Aorta (tissue), 5 donors: ENCODE measurements at places on chromosomes 12 and 14.

GRCh38 chr12:104275689-104276088 is 27.9 kb upstream of the EID3 start:
- DNase-seq = no peak
- H3K36me3 ChIP-seq = no peaks in the 10 kb centered on the region
- no peak overlapping the region for H3K4me3 ChIP-seq

DNA sequence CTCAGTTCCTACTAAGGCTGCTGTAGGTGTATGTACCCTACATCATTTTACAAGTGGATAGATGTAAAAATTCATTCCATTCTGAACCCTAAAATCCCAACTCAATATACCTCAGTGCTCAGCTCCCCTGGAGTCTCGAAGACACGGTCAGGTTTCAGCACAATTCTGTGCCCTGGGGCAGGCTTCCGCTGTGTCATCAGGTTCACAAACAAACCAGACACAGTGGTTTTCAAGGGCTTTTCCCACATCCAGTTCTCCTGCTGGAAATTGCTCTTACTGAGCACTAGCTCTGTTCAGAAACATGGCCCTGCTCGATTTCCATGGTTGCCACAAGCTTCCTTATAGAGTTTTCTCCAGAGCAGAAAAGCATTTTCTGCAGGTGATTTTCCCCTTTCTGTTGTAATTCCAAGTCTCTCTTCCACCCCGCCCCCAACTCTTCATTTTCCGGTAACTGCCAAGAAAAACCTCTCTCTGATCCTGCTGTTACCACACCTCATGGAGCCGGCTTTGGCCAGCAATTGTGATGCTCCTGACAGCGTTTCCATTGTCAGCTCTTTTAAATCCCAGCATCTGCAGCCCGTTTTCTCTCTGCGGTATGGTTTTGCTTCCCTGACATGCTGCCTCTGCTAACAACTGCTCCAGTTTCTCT is 483.0 kb upstream of the CCDC196 start:
- no peak for DNase-seq
- H3K4me1 ChIP-seq = no peaks in the 10 kb centered on the region
- H3K4me3 ChIP-seq = no peak overlapping the region

DNA sequence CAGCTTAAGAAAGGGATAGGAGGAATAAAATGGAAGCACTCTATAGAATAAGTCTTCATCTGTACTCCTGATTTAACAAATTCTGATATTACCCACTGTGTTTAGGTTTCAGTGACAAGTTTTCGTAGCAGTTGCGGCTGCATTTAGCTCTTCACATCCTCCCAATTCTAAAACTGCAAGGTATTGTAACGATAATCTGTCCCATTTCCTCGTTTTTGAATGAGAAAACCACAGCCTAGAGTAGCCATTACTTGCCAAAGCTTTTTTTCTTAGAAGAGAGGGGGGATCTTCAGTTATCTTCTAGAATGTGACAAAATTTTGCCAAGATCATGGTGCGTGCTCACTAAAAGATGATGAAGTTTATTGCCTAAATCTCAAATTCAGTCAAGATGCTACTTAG is 155.8 kb downstream of the PDE3A start:
- H3K36me3 ChIP-seq = no peaks in the 10 kb centered on the region
- H3K4me3 ChIP-seq = no peak overlapping the region
- no peak overlapping the region for H3K27ac ChIP-seq
- DNase-seq = no peak

- no peaks in the 10 kb centered on the region for H3K36me3 ChIP-seq
- H3K27me3 ChIP-seq = no peaks in the 10 kb centered on the region
- H3K27ac ChIP-seq = no peak overlapping the region
- no peak overlapping the region for H3K4me3 ChIP-seq
- no peak for DNase-seq
Measured at GRCh38 chr12:77033658-77034536, 31.5 kb downstream of the E2F7 start.

- H3K27ac ChIP-seq = no peak overlapping the region
- H3K4me3 ChIP-seq = no peak overlapping the region
- no peaks in the 10 kb centered on the region for H3K27me3 ChIP-seq
- H3K4me1 ChIP-seq = no peaks in the 10 kb centered on the region
- H3K36me3 ChIP-seq = no peaks in the 10 kb centered on the region
Measured at GRCh38 chr12:104709692-104710435, 248.2 kb downstream of the SLC41A2 start.

DNA sequence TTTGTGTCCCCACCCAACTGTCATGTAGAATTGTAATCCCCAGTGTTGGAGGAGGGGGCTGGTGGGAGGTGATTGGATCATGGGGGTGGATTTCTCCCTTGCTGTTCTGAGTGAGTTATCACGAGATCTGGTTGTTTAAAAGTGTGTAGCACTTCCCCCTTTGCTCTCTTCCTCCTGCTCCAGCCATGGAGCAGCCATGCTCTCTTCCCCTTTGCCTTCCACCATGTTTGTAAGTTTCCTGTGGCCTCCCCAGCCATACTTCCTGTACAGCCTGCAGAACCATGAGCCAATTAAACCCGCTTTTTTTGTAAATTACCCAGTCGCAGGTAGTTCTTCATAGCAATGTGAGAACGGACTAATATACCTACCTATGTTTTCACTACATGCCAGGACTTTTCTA is 2.6 kb upstream of the POC1B start:
- H3K36me3 ChIP-seq = no peaks in the 10 kb centered on the region
- no peaks in the 10 kb centered on the region for H3K27me3 ChIP-seq
- no peak for DNase-seq

GRCh38 chr12:3931776-3932175 is 58.6 kb upstream of the PARP11 start:
- H3K27me3 ChIP-seq = no peaks in the 10 kb centered on the region
- DNase-seq = no peak
- no peaks in the 10 kb centered on the region for H3K36me3 ChIP-seq
- no peak overlapping the region for H3K4me3 ChIP-seq
- no peak overlapping the region for H3K27ac ChIP-seq

GRCh38 chr12:104582739-104583138 is 126.0 kb downstream of the CHST11 start:
- no peaks in the 10 kb centered on the region for H3K27me3 ChIP-seq
- DNase-seq = no peak
- no peak overlapping the region for H3K4me3 ChIP-seq
- no peaks in the 10 kb centered on the region for H3K36me3 ChIP-seq
- no peak overlapping the region for H3K27ac ChIP-seq

GRCh38 chr14:80350707-80351106 is 139.4 kb upstream of the DIO2 start:
- no peaks in the 10 kb centered on the region for H3K27me3 ChIP-seq
- no peak for DNase-seq
- H3K4me1 ChIP-seq = no peaks in the 10 kb centered on the region
- H3K4me3 ChIP-seq = no peak overlapping the region
- no peak overlapping the region for H3K27ac ChIP-seq
- no peaks in the 10 kb centered on the region for H3K36me3 ChIP-seq

- H3K36me3 ChIP-seq = no peaks in the 10 kb centered on the region
- no peak overlapping the region for H3K27ac ChIP-seq
- peak overlapping the region; percentile 10 for H3K4me3 ChIP-seq
- no peak for DNase-seq
Measured at GRCh38 chr12:79409562-79409961, 281.2 kb downstream of the PAWR start.

GRCh38 chr14:94571395-94571794 is 9.8 kb upstream of the SERPINA5 start:
- no peak overlapping the region for H3K4me3 ChIP-seq
- DNase-seq = no peak
- no peaks in the 10 kb centered on the region for H3K36me3 ChIP-seq
- no peaks in the 10 kb centered on the region for H3K27me3 ChIP-seq
- H3K4me1 ChIP-seq = no peaks in the 10 kb centered on the region

DNA sequence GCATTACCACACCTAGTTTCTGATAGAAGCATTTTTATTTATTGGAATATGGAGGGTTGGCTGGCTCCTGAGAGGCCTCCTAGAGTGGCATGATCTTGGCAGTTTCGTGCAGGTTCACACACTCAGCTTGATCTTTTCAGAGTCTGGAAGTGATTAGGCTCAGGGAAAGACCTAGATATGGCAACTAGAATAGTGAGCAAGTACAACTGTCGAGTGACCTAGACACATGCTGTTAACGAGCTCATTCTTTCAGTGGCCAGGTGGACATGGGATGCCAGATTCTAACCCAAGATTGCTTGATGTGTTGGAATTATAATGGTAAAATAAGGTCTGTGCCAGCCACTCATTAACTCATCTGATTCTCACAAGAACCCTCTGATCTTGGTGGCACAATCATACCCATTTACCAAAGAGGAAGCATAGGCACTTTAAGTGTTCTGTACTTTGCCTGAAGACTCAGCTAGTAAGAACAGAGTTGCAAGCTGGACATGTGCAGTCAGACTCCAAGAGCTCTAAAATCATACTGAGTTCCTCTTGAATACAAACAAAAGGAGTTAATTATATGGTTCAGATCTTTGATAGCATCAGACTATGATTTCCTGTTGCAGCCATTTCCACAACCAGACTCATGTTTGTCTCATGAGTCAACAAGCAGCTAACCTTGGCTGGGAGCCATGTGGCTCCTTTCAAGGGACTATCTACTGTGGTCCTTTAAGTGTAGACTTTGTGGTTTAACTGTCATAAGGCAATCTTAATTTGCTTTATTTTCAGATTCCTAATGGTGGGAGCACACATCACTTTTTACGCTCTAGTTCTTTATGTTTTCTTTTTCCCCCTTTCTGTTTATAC is 144.2 kb downstream of the PLEKHA5 start:
- no peaks in the 10 kb centered on the region for H3K27me3 ChIP-seq
- DNase-seq = peak; percentile 86
- H3K36me3 ChIP-seq = no peaks in the 10 kb centered on the region
- no peak overlapping the region for H3K27ac ChIP-seq
- no peak overlapping the region for H3K4me3 ChIP-seq

DNA sequence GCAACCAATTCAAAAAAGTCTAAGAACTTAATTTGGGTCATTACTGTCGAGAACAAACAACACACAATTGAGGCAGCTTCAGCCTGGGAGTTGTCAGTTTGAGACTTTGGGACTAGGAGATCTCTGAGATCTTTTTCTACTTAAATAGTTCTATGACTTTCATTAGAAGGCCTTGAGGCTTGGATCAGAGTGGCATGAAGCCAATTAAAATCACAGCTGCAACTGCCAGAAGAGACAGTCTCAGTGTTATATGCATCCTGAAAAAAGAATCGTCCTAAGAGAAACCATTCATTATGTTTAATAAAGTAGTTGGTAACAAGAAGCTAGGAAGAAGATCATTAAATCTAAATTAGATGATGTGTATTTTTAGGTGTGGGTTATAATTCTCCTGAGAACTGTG is 170.8 kb upstream of the RASSF8 start:
- H3K36me3 ChIP-seq = no peaks in the 10 kb centered on the region
- H3K4me3 ChIP-seq = no peak overlapping the region
- no peaks in the 10 kb centered on the region for H3K27me3 ChIP-seq

DNA sequence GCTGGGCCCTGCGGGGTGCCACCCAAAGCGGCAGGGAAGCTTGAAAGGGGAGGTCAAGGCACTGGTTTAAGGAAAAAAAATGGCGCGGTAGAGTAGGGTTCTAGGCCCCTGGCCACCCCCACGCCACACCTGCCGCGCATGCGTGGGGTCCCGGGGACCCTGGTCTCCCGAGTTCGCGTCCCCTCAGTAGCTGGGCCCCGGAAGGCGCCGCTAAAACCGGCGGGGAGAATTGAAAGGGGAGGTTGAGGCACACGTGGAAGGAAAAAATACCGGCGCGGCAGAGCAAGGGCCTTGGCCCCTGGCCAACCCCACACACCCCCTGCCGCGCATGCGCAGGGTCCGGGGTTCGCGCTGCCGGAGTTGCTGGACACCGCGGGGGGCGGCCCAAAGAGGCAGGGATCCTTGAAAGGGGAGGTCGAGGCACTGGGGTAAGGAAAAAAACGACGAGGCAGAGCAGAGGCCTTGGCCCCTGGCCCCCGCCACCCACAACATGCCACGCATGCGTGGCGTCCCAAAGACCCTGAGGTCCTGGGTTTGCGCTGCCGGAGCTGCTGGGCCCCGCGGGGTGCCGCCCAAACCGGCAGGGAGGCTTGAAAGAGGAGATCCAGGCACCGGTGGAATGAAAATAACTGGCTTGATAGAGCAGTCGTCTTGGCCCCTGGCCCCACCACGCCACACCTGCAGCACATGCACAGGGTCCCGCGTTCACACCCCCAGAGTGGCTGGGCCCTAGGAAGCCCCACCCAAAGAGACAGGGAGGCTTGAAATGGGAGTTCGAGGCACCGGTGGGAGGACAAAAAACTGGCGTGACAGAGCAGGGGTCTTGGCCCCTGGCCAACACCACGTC is 314.5 kb downstream of the ALG10 start:
- no peaks in the 10 kb centered on the region for H3K4me1 ChIP-seq
- no peak for DNase-seq

- no peaks in the 10 kb centered on the region for H3K4me1 ChIP-seq
- no peak overlapping the region for H3K4me3 ChIP-seq
- peak overlapping the region; percentile 6 for H3K27ac ChIP-seq
- H3K27me3 ChIP-seq = no peaks in the 10 kb centered on the region
- H3K36me3 ChIP-seq = no peaks in the 10 kb centered on the region
Measured at GRCh38 chr12:24227551-24227950, 278.1 kb upstream of the SOX5 start.

- no peak overlapping the region for H3K4me3 ChIP-seq
- H3K4me1 ChIP-seq = no peaks in the 10 kb centered on the region
- no peak overlapping the region for H3K27ac ChIP-seq
- DNase-seq = no peak
- H3K27me3 ChIP-seq = no peaks in the 10 kb centered on the region
Measured at GRCh38 chr12:131825146-131825892, 2.9 kb upstream of the MMP17 start.

DNA sequence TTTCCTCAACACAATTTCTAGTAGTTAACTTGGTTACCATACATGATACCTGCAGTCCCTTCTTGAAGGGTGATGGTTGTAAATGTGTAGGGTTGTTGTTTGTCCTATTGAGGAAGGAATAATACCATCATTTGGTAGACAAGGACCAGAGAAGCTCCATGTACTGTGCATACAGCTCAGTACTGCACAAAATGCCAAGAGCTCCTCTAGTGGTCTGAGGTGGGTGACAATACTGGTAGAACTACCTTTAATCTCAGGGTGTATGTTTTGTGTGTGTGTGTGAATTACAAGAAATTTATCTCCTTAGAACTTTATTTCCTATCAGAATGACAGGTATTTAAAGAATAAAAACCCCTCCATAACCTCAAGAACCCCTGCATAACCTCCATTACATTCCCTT is 575.3 kb downstream of the TMTC2 start:
- no peaks in the 10 kb centered on the region for H3K4me1 ChIP-seq
- H3K36me3 ChIP-seq = no peaks in the 10 kb centered on the region
- H3K4me3 ChIP-seq = no peak overlapping the region
- DNase-seq = no peak
- no peaks in the 10 kb centered on the region for H3K27me3 ChIP-seq

DNA sequence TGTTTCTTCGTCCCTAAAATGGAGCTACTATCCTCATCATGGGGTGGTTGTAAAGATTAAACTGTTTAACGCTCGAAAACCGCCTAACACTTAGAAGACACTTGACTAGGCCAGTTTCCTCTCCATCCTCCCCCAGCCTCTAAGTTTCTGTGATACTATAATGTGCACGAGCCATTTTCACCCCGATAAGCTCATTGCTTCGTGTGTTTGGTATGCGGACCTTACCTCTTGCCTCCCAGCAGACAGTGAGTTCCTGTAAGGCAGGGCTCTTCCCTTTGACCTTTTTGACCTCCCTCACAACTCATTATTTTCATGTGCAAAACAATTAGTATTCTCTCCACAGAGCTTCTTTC is 499 bp upstream of the GXYLT1 start:
- H3K36me3 ChIP-seq = no peaks in the 10 kb centered on the region
- H3K27me3 ChIP-seq = no peaks in the 10 kb centered on the region
- H3K4me1 ChIP-seq = peaks cover 3% of the 10 kb centered on the region
- DNase-seq = no peak
- peak overlapping the region; percentile 69 for H3K4me3 ChIP-seq
